ENCODE measurements at places on chromosomes 6 and 20.

DNA sequence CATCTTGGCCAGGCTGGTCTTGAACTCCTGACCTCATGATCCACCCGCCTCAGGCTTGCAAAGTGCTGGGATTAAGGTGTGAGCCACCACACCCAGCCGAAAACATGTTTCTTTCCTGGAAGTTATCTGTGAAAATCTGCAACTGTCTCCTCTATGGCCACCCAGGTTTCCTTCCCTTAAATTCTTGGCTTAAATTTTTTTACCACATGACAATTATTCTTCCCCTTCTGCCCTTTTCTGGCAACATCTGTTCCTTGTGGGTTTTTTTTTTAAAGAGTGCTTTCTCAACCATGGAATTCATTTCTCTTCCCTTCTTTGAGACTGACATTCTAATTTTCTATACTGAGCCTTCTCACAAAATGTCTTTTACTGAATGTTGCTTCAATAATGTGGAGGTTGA lies 59.6 kb downstream of the DOK5 start:
- DNase-seq = no peak
- H3K36me3 ChIP-seq = no peaks in the 10 kb centered on the region
- H3K27me3 ChIP-seq = peaks cover 15% of the 10 kb centered on the region
- H3K4me1 ChIP-seq = no peaks in the 10 kb centered on the region

- no peak for DNase-seq
- no peaks in the 10 kb centered on the region for H3K36me3 ChIP-seq
- no peak overlapping the region for H3K4me3 ChIP-seq
- H3K27ac ChIP-seq = no peak overlapping the region
- H3K4me1 ChIP-seq = no peaks in the 10 kb centered on the region
These were observed 50.6 kb upstream of the ZNF133 start for GRCh38 chr20:18237682-18238081.

DNA sequence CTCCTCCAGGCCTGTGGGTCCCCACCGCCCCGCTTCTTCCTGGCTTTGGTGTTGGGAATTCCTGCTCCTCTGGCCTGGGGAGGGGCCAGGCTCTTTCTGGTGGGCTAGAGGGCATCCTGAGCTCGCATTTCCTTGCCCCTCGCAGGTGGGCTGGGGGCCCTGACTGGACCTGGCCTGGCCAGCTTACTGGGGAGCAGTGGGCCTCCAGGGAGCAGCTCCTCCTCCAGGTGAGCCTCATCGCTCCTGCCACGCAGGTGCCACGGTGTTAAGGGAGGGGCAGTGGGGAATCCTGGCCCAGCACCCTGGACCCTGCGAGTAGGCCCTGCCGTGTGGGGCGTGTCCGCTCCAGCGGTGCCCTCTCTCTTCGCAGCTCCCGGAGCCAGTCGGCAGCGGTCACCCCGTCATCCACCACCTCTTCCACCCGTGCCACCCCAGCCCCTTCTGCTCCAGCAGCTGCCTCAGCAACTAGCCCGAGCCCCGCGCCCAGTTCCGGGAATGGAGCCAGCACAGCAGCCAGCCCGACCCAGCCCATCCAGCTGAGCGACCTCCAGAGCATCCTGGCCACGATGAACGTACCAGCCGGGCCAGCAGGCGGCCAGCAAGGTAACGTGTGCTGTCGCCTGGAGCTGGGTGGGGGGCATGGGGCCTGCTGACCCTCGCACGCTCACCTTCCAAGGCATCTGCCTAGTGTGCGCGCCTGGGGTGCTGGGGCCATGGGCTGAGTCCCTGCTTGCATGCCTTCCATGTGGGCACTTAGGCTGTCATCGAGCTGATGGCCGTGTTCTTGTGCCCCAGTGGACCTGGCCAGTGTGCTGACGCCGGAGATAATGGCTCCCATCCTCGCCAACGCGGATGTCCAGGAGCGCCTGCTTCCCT lies 4.7 kb downstream of the ADRM1 start:
- H3K4me1 ChIP-seq = peaks cover 28% of the 10 kb centered on the region
- no peak overlapping the region for H3K4me3 ChIP-seq
- no peaks in the 10 kb centered on the region for H3K27me3 ChIP-seq
- DNase-seq = peak; percentile 88

DNA sequence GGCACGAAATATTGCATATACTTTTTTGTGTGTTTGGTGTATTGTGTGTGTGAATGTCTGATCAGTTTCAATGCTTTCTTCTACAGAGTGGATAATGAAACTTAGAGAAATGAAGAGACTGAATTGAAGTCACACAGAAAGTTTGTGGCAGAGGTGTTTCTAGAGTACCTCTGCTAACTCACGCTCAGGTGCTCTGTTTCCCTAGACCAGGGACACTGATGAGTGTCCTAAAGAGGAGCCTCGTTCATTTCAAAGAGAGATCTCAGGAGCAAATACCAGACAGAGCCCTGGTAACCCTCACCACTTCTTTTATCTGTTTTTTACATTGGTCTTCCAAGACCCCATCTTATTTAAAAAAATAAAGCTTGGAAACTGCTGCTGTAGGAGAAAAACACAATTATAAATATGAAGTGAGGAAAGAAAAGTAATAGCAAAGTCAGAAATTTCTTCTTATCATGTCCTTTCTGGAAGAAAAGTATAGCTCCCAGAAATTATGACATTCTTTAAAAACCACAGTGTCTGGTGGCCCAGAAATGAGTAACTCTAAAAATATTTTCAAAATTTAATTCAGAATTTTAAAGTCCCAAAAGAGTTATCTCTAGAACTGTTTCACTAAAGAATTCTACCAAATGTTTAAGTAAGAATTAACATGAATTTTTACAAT lies 720.6 kb downstream of the RFPL4B start:
- no peaks in the 10 kb centered on the region for H3K36me3 ChIP-seq
- no peaks in the 10 kb centered on the region for H3K27me3 ChIP-seq
- H3K4me3 ChIP-seq = no peak overlapping the region
- H3K4me1 ChIP-seq = peaks cover 4% of the 10 kb centered on the region
- DNase-seq = no peak

DNA sequence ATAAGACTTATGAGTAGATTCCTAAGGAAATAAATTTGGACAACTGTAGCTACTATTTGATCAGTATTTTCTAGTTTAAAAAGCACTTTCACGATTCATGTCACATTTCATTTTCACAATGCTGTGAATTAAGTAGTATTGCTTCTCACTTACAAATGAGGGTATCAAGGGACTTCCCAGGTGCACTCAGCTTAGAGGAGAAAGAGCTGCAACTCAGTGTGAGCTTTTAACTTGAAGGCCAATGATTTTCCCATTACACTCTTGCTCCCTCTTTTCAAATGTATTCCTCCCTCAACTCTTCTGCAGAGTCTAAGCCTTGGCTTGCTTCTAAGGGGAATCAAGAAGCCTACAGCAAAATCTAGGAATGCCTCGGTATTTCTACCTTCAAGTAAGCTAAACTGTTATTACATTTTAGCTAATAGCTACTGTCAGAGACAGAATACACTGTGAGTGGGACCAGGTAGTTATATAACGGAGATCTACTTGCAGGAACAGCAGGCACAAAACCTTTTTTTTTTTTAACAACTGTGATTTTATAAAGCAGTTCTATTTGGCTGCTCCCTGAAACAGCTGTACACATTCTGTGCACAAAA lies 339.0 kb downstream of the SYNE1 start:
- no peak for DNase-seq
- H3K4me3 ChIP-seq = no peak overlapping the region
- H3K27me3 ChIP-seq = no peaks in the 10 kb centered on the region
- H3K4me1 ChIP-seq = peaks cover 11% of the 10 kb centered on the region
- no peak overlapping the region for H3K27ac ChIP-seq
- H3K36me3 ChIP-seq = no peaks in the 10 kb centered on the region

DNA sequence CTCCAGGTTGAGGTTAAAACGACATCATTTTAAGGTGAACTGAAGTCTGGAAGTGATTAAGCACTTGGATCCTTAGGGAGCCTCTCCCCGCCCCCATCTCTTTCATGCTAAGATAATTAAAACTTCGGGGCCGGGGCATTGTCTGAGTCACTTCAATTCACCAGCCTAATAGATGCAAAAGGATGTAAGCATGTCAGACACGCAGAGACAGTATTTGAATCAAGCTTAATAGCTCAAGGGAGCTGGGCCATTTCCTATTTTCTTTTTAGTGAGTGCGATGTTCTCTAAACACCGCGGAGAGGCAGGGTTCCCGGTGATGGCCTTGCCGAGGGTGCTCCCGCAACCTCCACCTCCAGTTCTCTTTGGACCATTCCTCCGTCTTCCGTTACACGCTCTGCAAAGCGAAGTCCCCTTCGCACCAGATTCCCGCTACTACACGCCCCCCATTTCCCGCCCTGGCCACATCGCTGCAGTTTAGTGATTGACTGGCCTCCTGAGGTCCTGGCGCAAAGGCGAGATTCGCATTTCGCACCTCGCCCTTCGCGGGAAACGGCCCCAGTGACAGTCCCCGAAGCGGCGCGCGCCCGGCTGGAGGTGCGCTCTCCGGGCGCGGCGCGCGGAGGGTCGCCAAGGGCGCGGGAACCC lies 516 bp upstream of the IRF4 start:
- H3K27ac ChIP-seq = no peak overlapping the region
- H3K4me3 ChIP-seq = no peak overlapping the region
- no peak for DNase-seq
- H3K27me3 ChIP-seq = peaks cover 81% of the 10 kb centered on the region
- no peaks in the 10 kb centered on the region for H3K36me3 ChIP-seq

- no peak overlapping the region for H3K27ac ChIP-seq
- no peaks in the 10 kb centered on the region for H3K36me3 ChIP-seq
- H3K27me3 ChIP-seq = no peaks in the 10 kb centered on the region
- no peak for DNase-seq
- no peak overlapping the region for H3K4me3 ChIP-seq
These were observed 29.6 kb upstream of the LGSN start for GRCh38 chr6:63349401-63349800.

DNA sequence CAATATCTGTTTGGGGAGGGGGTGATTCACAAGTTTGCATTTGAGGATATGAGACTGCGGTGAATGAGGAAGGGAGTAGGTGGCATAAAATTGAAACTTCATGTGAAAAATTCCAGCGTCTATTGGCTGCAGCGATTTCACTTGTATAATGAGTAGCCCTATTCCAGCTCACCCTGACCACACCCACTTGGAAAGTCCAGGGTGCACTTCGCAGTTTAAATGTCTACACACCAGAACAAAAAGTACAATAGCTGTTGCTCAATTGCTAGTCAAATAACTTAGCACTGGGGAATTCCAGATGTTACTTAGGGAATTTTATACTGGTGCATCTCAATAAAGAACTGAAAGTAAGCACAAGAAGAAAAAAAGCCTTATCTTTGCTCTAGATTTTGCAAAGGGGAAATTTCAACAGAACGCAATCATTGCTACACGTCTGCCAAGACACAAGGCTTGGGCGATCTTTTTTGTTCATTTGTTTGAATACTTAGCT lies 6.3 kb downstream of the TNFAIP3 start:
- H3K4me3 ChIP-seq = no peak overlapping the region
- DNase-seq = no peak
- H3K27ac ChIP-seq = peak overlapping the region; percentile 47
- H3K27me3 ChIP-seq = no peaks in the 10 kb centered on the region
- H3K4me1 ChIP-seq = peaks cover 42% of the 10 kb centered on the region
- H3K36me3 ChIP-seq = peaks cover 84% of the 10 kb centered on the region

DNA sequence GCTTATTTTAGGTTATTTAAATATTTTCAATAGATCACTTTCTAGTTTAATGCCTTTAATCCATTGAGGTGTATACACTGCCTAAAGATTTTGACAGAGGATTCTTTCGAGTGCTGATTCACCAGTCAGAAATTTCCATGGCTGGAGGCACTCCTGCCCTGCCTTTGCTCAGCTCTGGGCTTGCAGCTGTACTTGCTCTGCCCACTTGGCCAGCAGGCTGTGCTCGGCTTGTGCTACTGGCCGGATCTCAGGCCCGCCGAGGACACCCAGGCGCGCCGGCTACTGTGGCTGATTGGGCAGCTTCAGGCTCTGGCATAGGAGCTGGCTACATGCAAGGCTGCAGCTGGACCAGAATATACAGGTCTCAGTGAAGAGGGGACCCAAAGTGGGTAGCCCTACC lies 675.1 kb upstream of the MMS22L start:
- H3K27ac ChIP-seq = no peak overlapping the region
- DNase-seq = peak; percentile 81
- peaks cover 9% of the 10 kb centered on the region for H3K4me1 ChIP-seq
- H3K36me3 ChIP-seq = no peaks in the 10 kb centered on the region
- no peak overlapping the region for H3K4me3 ChIP-seq

DNA sequence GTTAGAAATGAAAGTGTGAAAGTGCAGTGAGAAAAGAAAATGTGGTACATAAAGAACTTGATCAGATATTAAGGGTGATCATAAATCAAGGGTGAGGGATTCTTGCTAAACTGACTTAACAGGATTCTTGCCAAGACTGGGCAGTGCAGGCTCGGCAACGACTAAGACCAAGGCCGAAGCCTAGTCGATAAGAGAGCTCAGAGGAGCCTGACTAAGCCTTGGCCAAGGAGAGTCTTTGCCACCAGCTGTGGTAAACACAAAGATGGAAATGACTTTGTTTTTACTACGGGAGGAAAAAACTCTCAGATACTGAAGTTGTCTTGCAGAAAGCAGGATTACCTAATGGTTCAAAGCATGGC lies 196.6 kb downstream of the LY86 start:
- H3K27me3 ChIP-seq = no peaks in the 10 kb centered on the region
- H3K36me3 ChIP-seq = no peaks in the 10 kb centered on the region
- DNase-seq = no peak
- H3K27ac ChIP-seq = no peak overlapping the region

GRCh38 chr20:50067018-50067417 lies 45.9 kb downstream of the UBE2V1 start:
- DNase-seq = no peak
- no peaks in the 10 kb centered on the region for H3K36me3 ChIP-seq
- H3K4me3 ChIP-seq = no peak overlapping the region
- no peak overlapping the region for H3K27ac ChIP-seq
- H3K27me3 ChIP-seq = no peaks in the 10 kb centered on the region

DNA sequence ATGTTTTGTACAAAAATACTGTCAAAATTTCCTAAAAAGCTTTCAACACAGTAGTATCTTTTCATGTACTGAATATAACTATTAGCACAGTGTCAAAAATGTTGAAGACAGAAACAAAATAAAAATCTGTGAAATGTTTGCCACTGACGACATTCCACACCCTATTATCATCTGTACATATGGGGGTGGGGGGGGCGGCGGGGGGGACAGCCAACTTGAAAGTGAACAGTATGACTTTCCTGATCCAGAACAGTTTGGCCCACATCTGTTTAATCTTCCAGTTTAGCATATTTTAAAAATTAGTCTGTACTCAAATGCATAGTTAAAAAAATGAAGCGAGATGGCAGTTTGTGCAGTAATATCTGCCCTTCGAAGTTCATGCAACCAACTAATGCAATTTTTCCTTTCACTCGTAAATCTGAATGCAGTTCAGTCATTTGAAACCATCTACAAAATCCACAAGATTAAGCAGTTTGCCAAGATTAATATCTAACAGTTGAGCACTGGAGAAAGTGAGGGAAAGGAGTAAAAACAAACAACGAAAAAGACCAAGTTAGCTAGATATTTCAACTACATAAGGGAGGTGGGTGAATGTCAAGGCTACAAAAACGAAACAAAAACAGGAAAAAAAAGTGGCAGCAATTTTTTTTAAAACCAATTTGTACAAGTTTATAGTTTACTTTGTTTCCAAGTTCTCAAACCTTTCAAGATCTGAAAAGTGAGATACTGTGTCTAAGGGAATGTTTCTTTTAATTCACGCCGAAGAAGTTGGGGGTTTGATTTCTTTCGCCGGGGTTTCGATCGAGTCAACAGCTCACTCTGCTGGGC lies 1.9 kb downstream of the CITED2 start:
- peak overlapping the region; percentile 89 for H3K27ac ChIP-seq
- H3K4me3 ChIP-seq = peak overlapping the region; percentile 63
- peaks cover 17% of the 10 kb centered on the region for H3K36me3 ChIP-seq
- DNase-seq = no peak
- no peaks in the 10 kb centered on the region for H3K27me3 ChIP-seq

- H3K27ac ChIP-seq = no peak overlapping the region
- H3K4me1 ChIP-seq = peaks cover 4% of the 10 kb centered on the region
- H3K36me3 ChIP-seq = peaks cover 36% of the 10 kb centered on the region
- no peak for DNase-seq
- H3K27me3 ChIP-seq = no peaks in the 10 kb centered on the region
These were observed 42.8 kb upstream of the RNF8 start for GRCh38 chr6:37310966-37311365.

Data from RWPE2 (cell line).